Left colon (tissue), 2 donors: ENCODE measurements at places on chromosomes 11 and 22. TPM values are rescaled to one million over a fixed set of nuclear protein-coding genes. Genes with fewer than 3 reads are reported as not detected.

POU2AF2 gene
- 1.5 TPM for total RNA-seq

E2F8 gene
- total RNA-seq = 7.4 TPM

FGF19 gene
- not detected for total RNA-seq

MLC1 gene
- total RNA-seq = 0.14 TPM

SCGB1A1 gene
- not detected for total RNA-seq

C22orf31 gene
- not detected for total RNA-seq

SCGB1D2 gene
- not detected for total RNA-seq

TUB gene
- total RNA-seq = 2.2 TPM

PATE4 gene
- not detected for total RNA-seq

NXPE1 gene
- total RNA-seq = 202 TPM

GGT5 gene
- 6.7 TPM for total RNA-seq

MS4A12 gene
- 591 TPM for total RNA-seq

UPK3A gene
- not detected for total RNA-seq

KCNK4 gene
- total RNA-seq = not detected

C22orf23 gene
- total RNA-seq = not detected

TOP3B gene
- 33.2 TPM for total RNA-seq

THRSP gene
- total RNA-seq = not detected

SMIM38 gene
- total RNA-seq = 0.70 TPM

POTEH gene
- not detected for total RNA-seq

OR5M10 gene
- not detected for total RNA-seq

FDXACB1 gene
- 1.9 TPM for total RNA-seq

MMP27 gene
- not detected for total RNA-seq

GTSE1 gene
- total RNA-seq = 7.9 TPM

SLC17A6 gene
- not detected for total RNA-seq
